ENCODE measurements at places on chromosomes 1 and 21.

DNA sequence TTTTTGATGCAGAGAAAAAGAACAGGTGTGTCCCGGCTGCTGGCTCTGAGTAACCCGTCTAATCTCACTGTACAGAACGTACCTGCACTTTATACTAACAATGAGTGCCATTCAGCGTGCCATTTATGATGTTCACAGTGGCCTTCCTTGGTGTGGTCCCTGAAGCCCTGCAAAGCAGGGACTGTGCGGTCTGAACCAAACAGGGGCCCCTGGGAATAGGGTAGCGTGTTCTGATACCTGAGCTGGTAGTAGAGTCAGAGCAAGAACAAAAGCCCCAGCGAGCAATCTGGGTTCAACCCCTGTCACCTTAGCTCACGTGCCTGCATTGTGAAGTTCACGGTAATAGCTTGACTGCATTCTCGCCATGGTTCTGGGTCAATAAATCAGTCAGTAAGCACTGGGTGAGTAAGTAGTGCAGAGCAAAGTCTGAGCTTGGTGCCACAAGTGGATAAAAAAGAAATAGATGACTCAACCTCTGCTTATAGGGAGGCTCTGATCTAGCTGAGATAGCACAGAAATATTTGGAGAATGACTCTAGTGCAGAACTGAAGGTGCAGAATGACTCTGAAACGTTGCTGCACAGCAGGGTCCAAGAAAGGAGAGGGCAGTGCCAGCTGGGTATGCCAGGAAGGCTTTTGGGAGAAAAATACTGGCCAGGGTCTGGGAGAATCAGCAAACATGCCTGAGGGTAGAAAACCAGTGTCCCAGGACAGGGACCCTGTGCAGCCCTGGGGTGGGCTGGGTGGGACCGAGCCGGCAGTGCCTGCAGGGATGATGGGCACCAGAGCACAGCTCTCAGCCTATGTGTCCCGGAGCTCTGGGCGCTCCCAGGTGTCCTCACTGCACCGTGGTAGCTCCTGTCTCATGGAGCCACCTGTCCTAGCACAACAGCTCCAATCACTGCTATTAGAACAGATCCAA, 125.9 kb downstream of the RHOU start:
- DNase-seq: peak; percentile 83

DNA sequence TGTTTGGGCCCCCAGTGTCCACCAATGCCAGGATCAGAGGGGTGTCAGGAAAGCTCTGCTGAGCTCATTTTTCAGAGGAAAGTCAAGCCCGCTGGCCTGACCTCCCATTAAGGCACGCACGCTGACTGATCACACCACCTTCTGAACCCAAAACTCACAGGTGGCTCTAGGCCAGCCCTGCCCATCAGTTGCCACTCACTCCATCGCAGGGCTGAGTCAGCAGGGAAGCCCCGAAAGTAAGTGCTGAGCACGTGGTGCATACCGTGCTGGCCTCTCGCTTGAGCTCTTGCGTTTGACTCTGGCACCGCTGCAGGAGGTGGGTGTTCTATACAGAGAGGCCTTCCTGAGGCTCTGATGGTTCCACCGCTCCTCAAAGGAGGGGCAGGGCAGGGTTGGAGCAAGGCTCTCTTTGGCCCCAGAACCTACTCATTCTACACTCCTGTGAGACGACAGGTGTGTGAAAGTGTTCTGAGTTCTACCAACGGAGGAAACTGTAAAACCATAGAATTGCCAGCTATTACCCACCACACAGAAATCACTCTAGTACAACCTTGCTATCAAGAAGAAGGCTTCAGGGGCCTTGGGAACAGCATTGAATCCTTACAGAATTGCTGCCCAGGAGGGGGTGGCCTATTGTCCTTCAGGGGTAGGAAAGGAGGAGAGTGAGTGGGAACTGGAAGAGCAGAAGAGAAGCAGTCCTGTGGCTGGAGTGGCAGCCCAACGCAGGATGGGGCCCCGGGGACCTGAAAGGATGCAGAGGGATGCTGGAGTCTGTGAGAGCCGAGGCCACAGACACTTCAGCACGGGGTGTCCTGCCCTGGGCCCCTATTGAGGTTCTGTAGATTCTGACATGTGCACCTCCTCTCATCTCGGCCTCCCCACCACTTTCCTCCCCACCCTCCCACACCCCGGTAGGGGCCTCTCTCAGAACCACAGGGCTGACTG, 214.7 kb upstream of the EDN2 start:
- DNase-seq: no peak

GRCh38 chr1:206903687-206904086, 6.4 kb downstream of the IL24 start:
- DNase-seq: no peak

DNA sequence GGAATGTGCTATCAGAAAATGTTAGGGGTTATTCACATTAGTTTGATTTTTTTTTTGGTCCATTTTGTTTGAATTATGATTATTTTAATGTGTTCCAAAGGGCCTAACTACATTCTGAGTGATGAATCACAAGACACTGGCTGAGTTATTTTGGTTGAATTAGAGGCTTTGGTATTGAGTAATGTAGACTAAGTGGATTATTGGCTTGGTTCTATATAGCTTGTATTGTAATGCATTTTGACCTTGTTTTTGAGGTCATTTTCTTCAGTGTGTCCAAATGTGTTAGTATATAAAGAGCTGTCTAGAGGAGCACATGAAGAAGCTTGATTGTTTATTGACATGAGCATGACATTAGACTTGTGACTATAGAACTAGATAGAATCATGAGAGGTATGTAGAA, 3.4 kb downstream of the ZNF326 start:
- DNase-seq: peak; percentile 67

DNA sequence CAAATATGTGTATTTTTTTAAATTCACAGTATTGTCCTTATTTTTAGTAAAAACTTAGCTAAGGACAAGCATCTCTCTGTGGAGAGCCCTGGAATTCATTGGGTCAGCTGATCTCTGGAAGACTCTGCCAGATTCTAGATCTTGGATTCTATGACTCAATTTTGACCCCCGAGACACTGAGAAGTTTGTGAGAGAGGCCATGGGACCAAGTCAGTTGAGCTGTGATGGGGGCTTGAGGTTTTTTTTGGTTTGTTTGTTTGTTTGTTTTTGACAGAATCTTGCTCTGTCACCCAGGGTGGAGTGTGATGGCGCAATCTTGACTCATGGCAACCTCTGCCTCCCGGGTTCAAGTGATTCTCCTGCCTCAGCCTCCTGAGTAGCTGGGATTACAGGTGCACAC, 13.5 kb downstream of the SHISA4 start:
- DNase-seq: peak; percentile 62

DNA sequence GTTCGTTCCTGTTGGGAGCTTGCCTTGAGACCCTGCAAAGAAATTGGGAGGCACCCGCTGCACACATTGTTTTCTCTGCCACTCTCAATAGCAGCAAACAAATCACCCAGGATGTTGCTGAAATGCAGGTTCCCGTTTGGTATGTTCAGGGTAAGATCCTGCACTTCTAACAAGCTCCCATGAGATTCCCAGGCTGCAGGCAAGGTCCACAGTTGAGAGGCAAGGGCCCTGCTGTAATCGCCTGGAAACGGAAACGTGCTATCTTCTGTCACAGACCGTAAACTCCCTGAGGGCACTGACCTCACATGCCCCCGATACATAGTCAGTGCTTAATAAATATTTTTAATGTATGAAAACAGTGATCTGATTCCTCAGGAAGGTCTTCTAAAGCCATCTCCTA, 37.8 kb downstream of the XCL1 start:
- no peak for DNase-seq

DNA sequence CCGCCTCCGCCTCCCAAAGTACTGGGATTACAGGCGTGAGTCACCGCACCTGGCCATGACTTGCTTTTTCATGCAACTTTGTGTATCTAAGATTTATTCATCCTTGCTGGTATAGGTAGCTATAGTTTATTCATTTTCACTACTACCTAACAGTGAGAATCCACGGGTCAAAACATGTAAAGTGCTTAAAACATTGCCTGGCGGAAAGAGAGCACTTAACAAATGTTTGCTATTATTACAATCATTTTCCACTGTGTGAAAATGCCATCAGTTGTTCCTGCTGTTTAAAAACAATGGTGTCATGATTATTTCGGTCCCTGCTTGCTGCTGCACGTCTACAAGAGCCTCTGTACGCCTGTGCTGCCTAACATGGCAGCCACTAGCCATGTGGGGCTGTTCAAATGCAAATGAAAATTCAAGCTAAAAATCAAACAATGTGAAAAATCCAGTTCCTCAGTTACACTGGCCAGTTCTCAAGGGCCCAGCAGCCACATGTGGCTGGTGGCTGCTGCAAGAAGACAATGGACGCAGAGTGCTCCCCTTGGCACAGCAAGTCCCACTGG, 65.1 kb downstream of the CLSTN1 start:
- no peak for DNase-seq

DNA sequence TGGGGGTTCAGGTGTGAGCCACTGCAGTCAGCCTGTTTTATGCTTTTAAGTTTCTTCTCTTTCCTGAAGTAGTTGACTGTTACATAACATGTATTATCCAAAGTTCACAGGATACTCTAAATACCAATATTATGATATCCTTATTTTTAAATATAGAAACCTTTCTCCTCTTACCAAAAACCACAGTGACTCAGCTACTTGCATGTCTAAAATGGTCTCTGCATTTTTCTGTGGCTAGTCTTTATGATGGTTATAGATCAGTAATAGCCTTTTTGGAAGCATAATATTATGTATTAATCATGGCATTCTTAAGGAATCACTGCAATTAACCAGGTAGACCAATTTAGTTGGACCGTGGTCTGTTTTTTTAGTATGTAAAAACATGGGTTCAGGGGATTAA, 210.8 kb upstream of the CACYBP start:
- peak; percentile 81 for DNase-seq

- no peak for DNase-seq
Measured at GRCh38 chr1:231161667-231162296, at the start of gene TRIM67. Gene TRIM67 (plus strand): TSS chr1:231162058. CDS start chr1:231162970, 912 bp downstream.

DNA sequence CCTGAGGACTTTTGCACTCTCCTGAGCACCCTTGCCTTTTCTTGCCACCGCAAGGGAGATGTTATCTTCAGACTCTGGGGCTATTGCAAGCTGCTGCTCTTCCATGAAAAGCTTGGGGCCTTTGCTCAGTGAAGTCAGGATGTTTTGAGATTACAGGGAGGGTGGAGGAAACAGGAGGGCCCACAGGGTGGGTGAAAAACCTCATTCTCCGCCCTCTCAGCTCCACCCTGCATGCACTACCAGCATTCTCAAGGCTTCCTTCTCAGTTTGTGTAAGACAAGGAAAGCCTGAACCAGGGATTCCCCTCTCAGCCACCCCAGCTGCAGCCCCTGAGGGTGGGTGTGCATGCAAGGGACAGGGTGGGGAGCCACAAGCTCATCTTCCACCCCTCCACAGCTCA, 25.8 kb upstream of the ZNF648 start:
- DNase-seq: no peak

DNA sequence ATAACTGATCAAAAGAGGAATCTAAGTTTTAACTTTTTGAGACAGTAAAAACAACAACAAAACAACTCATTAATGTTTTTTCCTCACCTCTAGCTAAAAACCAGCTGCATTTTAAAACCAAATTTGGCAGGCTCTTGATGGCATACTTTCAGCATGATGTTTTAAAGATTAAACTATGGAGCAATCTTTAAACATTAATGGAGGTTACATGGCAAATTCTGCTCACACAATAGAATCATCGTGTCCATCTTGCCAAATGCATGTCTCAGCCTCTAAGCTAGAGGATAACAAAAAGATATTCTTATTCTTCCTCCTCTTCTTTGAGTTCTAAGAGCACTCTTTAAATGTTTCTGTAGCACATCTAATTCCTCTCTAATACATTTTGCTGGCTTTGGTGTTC, 579.8 kb upstream of the PKN2 start:
- peak; percentile 17 for DNase-seq

- DNase-seq: no peak
Measured at GRCh38 chr1:230706887-230707731, 6.8 kb downstream of the AGT start.

DNA sequence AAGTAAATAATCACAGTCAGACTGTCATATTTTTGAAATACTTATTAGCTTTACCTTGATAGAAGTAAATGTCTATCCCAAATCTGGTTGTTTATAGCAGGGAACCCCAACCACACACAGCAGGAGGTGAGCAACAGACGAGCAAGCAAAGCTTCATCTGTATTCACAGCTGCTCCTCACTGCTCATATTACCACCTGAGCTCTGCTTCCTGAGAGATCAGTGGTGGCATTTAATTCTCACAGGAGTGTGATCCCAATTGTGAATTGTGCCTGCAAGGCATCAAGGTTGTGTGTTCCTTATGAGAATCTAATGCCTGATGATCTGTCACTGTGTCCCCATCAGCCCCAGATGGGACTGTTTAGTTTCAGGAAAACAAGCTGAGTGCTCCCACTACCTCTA, 104.3 kb downstream of the GPATCH2 start:
- DNase-seq: no peak

GRCh38 chr1:29576510-29576909, 340.2 kb downstream of the PTPRU start:
- DNase-seq: no peak

DNA sequence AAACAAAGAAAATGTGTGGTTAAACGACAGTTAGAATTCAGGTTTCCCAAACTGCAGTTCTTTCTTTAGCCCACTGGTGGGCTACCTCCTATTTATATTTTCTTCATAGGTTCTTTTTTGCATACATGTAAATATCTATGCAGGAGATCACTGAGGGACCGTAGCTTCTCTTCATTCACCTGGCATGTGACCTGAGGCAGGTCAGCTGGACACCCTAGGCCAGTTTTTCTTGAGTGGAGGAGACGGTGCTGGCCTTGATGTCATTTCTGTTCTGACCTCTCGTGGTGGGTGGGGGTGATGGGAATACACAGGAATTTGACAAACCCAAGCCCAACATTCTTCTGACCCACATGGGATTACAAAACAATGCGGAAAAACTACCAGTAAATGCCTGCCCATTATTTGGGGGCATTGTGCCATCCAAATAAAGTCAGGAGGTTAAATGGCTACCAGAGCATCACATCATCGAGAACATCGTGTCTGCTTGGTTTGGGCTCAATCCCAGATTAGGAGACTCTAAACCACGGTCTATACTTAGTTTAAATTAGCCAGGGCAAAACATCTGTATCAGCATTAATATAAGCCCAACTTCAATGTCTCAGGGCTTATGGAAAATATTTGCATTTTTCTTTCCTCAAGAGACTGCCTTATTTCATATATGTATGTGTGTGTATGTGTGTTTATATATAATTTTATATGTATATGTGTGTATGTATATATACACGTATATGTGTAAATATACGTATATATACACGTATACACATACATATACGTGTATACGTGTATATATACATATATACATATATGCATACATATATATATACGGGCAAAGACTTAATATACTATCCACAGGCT, 7.4 kb upstream of the IRF2BP2 start:
- DNase-seq: peak; percentile 77

GRCh38 chr1:184624051-184624450, 130.6 kb downstream of the EDEM3 start:
- no peak for DNase-seq

DNA sequence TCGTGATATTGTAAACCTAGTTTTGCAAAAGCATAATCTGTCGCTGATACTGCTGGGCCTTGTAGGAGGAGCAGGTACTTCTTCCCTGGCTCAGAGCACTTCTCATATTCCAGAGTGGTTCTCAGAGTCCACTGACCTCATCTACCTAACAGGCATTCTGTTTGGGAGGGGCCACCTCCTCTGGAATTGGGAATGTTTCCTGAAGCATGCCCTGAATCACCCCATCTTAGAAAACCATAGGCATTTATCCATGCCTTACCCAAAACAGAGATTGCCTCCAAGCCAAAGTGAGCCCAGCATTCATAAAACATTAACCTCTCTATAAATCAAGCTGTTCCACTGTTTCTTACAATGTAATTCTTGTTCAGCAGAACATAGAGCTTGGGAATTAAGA, 35.1 kb downstream of the SLC44A3 start:
- DNase-seq: peak; percentile 21

All from fibroblast of mammary gland (primary cell).